ENCODE measurements at places on chromosomes 13 and 19.

DNA sequence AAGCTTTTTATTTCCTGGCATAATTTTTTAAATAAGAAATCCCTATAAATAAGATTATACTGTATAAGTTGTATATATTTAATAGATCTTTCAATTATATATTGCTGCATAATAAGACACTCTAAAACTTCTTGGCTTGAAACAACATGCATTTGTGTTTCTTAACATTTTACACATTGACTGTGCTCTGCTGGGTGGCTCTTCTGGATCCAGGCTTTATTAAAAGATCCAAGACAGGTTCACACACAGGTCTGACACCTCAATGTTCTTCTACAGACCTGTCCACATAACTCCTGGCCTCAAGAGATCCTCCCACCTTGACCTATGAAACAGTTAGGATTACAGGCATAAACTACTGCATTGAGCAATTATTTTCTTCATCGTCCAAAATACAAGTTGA lies 77.6 kb upstream of the PCDH17 start:
- DNase-seq: no peak

DNA sequence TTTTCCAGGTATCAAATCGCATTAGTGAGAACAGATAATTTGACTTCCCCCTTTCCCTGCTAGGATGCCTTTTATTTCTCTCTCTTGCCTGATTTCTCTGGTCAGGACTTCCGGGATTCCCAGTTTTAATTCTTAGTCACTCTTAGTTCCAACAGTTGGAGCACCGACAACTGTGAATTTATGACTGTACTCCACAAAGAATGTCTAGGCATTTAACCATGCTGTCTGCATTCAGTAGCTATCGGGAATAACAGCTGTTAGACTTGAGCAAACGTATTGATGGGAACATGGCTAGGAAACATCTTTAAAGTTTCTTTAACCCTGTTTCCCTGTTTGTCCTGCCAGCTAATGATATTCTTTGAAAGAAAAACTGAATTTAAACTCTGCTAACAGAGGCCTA lies 14.1 kb upstream of the SPACA7 start:
- DNase-seq: no peak

DNA sequence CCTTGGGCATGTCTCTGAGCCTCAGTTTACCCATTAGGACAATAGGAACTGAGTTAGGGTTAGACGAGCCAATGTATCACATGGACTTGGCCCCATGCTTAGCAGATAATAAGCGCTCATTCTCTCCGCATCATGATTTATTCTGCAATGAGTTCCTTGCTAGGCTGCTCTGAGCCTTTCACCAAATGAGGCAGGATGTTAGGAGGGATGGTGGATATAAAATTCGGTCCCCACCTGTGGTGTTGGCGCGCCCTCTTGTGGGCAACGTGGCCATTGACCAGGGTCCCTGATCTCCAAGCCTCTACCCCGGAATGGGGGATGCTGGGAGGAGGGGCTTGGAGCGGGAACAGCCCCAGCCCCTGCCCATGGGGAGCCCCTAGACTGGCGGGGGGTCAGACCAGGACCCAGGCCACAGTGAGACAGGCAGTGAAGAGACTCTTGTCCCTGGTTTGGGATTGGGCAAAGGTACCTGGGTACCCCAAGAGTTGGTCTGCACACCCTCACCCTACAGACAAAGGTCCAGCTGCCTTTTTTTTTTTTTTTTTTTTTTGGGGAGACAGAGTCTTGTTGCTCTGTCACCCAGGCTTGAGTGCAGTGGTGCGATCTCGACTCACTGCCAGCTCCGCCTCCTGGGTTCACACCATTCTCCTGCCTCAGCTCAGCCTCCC lies 43.9 kb downstream of the CERS4 start:
- DNase-seq: peak; percentile 93

DNA sequence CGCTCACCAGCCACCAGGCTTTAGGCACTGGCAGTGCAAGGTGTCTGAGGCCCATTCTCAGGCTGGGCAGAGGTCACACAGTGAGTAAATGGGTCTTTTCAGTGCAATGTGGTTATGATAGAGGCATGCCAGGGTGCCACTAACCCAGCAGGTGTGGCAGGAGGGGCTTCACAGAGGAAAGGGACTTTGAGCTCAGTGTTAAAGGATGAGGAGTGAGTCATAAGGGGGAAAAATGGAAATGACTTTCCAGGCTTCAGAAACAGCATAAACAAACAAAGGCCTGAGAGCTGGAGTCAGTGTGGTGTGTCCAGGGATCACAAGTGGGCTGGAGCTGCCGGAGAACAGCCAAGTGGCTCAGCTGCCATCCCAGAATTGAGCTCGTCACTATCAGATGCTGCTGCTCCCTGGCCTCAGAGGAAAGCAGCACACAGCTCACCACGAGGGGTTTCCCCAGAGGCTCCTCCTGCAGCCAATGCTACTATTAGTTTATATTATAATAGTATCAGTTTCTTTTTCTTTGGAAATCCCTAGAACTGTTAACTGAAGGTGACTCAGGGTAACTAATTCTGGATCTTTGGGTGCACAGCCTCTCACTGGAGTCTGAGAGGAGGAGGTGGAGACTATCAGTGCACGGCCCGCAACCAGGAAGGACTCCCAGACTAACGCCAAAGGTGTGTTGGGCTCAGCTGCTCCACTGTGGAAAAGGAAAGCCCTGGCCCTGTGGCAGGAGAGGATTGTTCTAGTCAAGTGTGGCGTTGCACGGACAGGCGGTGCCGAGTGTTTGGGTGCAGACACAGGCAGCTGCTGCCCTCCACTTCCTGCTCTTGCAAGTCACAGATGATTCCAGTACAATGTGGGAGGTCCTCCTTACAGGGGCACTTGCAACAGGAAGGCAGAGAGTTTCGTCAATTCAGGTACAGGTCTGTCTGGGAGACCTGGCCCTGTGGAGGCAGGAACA lies 39.5 kb downstream of the DHRS12 start:
- no peak for DNase-seq

- no peak for DNase-seq
These were observed 4.3 kb upstream of the ACP5 start for GRCh38 chr19:11581740-11582139.

GRCh38 chr19:46953955-46954501 lies 65.6 kb upstream of the NPAS1 start:
- no peak for DNase-seq

DNA sequence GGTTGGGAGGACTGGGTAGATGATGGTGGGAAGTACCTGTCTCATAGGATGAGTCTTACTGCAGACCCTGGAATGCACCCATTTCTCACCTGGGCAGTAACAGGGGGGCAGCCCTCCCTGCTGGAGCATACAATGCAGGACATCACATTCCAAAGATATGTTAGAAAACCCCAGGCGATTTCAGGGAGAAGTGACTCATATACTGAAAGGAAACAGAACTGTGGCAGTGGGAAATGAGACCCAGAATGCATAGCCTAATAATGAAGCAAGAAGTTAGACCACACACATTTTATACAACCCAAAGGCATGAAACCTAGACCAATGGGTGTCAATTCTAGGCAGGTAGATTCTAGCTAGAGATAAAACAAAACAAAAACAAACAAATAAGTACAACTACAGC lies 402.7 kb downstream of the IRS2 start:
- no peak for DNase-seq

- DNase-seq: no peak
These were observed 8.0 kb downstream of the AKAP11 start for GRCh38 chr13:42279986-42280385.

GRCh38 chr13:20160306-20161274 lies at the start of gene GJA3:
GJA3 (minus strand) TSS chr13:20161052; CDS start chr13:20143288, 17,764 bp downstream.
- DNase-seq: peak; percentile 79

DNA sequence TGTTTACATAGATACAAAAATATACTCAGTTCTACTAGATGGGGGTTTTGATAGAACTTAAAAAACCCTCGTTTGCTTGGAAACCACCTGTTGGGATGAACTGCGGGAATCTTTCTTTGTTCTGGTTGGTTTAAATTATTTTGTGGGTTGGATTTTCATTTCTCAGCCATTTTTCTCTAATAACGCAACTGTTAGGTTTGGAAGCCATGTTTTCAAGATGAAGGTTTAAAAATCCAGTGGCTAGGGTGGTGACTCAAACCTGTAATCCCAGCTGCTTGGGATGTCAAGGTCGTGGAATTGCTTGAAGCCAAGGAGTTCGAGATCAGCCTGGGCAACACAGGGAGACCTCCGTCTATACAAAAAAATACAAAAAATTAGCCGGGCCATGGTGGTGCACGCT lies 1.6 kb downstream of the URI1 start:
- no peak for DNase-seq

DNA sequence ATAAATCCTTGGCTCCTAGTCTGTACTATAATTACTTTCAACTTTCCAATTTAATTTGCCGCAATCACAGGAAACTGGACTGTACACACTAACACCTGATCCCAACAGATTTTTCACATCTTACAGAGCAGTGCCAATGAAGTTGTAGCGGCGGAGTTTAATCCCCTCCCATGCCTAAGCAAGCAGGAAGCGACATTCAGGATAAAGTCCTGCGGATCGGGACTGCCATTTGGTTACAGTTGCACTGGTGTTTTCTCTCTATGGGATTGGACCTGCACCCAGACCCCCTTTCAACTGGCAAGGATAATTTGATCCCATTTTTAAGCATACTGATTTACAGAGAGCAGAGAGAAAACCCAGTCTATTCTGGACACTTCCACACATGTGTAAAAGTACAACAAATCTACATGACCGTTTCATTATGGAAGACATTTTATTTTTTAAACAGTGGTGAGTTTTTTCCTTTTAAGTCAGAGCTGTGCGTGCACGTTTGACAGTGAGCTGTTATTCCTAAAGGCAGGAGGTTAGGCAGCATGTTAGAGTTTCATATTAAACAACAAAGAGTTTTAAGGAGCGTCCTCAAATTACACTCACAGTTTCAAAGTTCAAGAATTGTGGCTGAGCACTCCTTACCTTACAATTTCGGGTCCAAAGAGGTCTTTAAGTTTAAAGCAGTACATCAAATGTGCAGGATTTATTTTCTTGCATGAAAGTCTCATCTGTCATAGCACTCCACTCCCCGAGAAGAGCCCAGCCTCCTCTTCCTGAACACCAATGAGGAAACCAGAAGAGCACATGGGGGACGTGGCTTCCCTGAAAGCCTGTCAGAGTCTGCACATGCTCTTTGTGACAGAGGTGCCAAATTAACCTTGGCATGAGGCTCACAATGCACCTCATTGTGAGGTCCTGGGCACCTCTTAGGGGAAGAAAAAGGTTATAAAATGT lies 141.6 kb upstream of the RFC3 start:
- DNase-seq: no peak

DNA sequence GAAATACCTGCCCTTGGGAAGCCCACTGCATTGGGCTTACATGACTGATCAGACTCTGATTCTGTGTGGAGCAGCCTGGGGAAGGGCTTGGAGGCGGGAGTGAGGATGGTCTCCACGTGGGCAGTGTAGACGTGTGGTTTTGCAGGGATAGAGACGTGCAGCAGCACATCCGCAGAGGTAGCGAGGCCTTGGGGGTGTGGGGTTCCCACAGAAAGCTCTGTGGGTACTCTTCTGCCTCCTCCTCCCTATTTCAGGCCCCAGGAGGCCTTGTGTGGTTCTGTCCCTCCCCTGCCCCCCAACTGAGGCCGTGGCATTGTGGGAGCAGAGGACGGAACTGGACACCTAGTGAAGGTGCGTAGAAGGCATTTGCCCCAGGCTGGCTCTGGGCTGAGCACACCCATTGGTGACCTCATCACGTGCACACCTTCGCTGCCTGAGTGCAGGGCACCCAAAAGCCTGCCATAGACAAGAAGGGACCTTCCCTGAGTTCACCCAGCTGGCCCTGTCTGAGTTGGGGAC lies 28.9 kb downstream of the PPP1R37 start:
- DNase-seq: no peak

- no peak for DNase-seq
These were observed 810.8 kb downstream of the OLFM4 start for GRCh38 chr13:53839461-53839860.

DNA sequence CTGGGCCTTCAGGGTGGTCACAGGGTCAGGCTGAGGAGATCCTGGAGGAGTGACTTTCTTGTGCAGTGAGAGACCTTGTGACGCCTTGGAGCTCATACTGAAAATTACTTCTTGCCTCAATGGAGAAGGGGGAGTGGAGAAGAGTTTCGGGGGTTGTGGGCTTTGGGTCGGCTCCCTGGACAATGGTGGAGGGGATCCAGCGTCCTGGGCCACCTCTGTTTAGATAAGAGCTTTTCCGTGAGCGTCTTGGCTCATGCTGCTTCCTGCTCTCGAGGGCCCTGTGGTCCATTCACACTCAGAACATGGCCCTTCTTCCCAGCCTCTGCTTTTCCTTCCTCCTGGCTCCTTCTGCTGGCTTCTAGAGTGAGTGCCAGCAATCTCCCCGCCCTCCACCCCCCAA lies 81.9 kb downstream of the FLT1 start:
- DNase-seq: no peak

GRCh38 chr19:43454031-43454430 lies 11.4 kb downstream of the LYPD3 start:
- DNase-seq: no peak

- DNase-seq: peak; percentile 58
These were observed 840 bp upstream of the CCNA1 start for GRCh38 chr13:36431204-36432105.

DNA sequence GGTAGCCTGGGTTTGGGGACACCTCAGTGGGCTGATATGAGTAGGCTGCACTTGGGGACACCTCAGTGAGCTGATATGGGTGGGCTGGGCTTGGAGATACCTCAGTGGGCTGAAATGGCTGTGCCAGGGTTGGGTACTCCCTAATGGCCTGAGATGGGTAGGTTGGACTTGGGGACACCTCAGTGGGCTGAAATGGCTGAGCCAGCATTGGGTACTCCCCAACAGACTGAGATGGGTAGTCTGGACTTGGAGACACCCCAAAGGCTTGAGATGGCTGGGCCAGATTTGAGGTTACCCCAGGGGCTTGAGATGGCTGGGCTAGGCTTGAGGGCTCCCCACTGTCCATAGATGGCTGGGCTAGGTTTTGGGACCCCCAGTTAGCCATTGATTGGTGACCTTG lies 12.1 kb downstream of the IQCN start:
- DNase-seq: no peak

DNA sequence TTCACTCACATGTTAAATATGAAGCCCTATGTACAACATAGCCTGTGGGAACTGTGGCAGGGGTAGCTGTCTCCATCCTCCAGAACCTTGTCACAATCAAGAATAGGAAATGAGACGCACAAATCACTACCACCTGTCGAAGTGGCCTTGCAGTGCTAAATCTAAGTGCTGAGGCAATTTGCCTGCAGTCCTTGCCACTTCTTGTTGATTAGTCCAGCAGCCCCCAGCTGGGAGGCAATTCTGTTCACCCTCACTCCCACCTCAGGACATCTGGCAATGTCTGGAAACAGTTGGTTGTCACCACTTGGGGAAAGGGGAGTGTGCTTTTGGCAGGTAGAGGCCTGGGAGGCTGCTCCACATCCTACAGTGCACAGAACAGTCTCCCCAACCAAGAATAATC lies 10.7 kb downstream of the RFX2 start:
- DNase-seq: no peak

GRCh38 chr13:80040196-80040980 lies 300.5 kb downstream of the SPRY2 start:
- no peak for DNase-seq

All from ecto neural progenitor cell (in vitro differentiated cells).